ENCODE measurements at places on chromosomes 2 and 18. TPM values are rescaled to one million over a fixed set of nuclear protein-coding genes. Genes with fewer than 3 reads are reported as not detected.

The UCN gene
- total RNA-seq: 1.0 TPM

The PFN4 gene
- total RNA-seq: 2.2 TPM

The CCDC141 gene
- 0.41 TPM for total RNA-seq

The PDE6D gene
- 25.3 TPM for total RNA-seq

The CLEC4F gene
- total RNA-seq: 1.1 TPM

The IL1RL1 gene
- total RNA-seq: 0.08 TPM

The TUBB8B gene
- not detected for total RNA-seq

The IGFBP5 gene
- total RNA-seq: 4.8 TPM

The PID1 gene
- 19.3 TPM for total RNA-seq

The AKAIN1 gene
- not detected for total RNA-seq

The IL1A gene
- total RNA-seq: 0.15 TPM

The RAB6D gene
- 0.35 TPM for total RNA-seq

The IL1F10 gene
- not detected for total RNA-seq

The LOXHD1 gene
- 0.10 TPM for total RNA-seq

The EVA1A gene
- total RNA-seq: 2.2 TPM

The ATOH8 gene
- total RNA-seq: 1.6 TPM

The COL6A3 gene
- 288 TPM for total RNA-seq

The LYPD1 gene
- 221 TPM for total RNA-seq

The MAB21L4 gene
- 0.21 TPM for total RNA-seq

The ATG16L1 gene
- 26.7 TPM for total RNA-seq

The NMUR1 gene
- total RNA-seq: 0.24 TPM

The GEN1 gene
- total RNA-seq: 12.0 TPM

The TMEM17 gene
- 9.7 TPM for total RNA-seq

The GYPC gene
- 46.6 TPM for total RNA-seq

The DNAJC5G gene
- not detected for total RNA-seq

The PDE1A gene
- 11.1 TPM for total RNA-seq

The IL37 gene
- not detected for total RNA-seq

The CROCC2 gene
- 1.2 TPM for total RNA-seq

The CCDC150 gene
- total RNA-seq: 2.1 TPM

The AMER3 gene
- total RNA-seq: 11.7 TPM

The ZEB2 gene
- total RNA-seq: 64.6 TPM

The SCN7A gene
- 0.05 TPM for total RNA-seq

The UGT1A5 gene
- total RNA-seq: not detected

The C2orf74 gene
- 4.1 TPM for total RNA-seq

The STEAP3 gene
- total RNA-seq: 3.0 TPM

The RNU2-63P gene
- 12.0 TPM for total RNA-seq

The CYBRD1 gene
- 1.9 TPM for total RNA-seq

The EPB41L5 gene
- total RNA-seq: 12.0 TPM

The XIRP2 gene
- 0.05 TPM for total RNA-seq
